GM18507 (cell line): ENCODE measurements at places on chromosomes 5 and 9.

DNA sequence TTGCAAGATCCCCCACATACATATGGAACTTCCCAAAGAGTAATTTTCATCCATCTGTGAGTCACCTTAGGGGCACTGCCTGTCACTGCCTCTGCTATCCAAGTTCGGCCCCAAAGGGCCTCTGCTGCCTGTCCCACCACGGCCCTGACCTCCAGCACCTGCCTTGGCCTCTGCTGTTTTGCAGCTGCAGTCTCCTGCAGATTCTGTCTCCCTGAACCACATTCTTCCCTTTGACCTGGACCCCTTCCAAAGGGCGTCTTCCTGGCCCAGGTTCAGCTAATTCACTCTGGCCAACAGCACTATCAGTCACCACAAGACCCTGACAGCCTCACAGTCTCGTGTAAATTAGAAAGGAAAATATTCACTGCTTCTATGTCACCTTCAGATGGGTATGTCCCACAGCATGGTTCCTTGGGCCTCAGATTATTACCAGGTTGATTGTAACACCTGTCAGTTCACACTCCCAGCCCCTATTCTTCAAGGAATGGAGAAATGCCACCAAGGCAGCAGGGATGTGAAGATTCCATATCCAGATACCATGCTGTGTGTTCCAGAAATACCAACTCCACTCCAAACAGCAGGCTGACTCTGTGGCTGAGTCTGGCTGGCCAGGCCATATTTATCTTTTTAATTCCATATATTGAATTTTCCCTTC lies 479.3 kb downstream of the ARHGEF28 start:
- DNase-seq: no peak

GRCh38 chr9:18756712-18757125 lies 276.3 kb downstream of the SAXO1 start:
- DNase-seq: no peak

GRCh38 chr9:127336086-127336485 lies 60.9 kb upstream of the SLC2A8 start:
- no peak for DNase-seq

GRCh38 chr9:11088821-11089374 lies 476.1 kb upstream of the PTPRD start:
- DNase-seq: no peak

- no peak for DNase-seq
These were observed 153.5 kb downstream of the MAT2B start for GRCh38 chr5:163658702-163659567.

- peak; percentile 47 for DNase-seq
These were observed 131.6 kb upstream of the NIPBL start for GRCh38 chr5:36744773-36745589.
